T-helper 22 cell (primary cell): ENCODE measurements at places on chromosomes 12 and 14.

- DNase-seq: no peak
Measured at GRCh38 chr12:132481771-132482745, 7.9 kb upstream of the FBRSL1 start.

DNA sequence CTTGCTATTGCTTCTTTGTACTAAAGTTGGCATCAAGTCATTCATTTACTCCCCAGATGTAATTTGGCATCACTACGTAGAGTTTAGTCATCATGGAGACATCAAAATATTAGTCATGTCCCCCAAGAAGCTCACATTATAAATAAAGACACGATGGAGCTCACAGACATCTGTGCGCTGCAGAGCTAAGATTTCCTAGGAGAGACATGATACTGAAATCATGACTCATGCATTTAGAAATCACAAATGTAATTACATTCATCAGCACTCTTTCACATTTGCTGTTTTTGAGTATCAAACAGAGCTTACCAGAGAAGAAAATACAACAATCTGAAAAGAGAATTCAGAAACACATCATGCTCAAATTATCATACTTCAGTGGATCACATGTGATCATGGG lies 169.8 kb downstream of the LRIG3 start:
- DNase-seq: no peak

DNA sequence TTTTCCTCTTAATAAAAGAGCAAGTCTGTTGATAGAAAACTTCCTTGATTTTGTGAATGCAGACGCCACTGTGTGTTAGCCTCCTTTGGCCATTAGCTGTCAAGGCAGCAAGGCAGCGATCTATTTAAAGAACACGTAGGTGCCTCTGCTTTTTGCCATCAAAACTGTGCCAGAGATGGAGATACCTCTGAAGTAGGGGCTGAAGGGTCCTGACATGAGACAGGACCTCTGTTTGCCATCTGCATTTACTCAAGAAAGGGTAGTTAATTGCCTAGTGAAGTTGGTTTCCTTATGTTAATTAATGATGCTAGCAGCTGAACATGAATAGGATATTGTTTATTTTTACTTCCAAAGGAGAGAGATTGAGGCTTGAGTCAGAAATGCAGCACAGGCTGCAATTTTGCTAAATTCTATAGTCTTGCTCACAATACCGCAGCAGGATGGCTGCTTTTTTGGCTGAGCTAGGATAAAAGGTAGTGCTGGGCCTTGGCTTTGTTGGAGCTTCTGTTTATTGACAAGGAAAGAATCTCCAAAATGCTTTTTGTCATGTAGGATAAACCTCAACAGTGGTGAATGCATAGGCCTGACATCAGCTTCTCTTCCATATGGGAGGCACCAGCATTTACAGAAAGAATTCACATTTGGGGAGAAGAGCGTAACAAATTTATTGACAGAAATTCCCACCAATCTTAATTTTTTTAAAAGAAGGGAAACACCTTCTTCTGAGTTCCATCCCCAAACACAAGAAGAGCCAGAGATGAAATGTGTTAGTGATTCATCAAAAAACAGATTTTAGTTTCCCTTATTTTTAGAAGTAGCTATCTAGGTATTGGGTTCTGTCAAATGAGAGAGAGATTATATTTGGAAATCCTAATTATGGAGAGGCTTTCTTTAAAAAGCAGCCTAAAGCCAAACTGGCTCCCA lies 13.9 kb upstream of the RPH3A start:
- no peak for DNase-seq

GRCh38 chr14:92558319-92558718 lies 44.7 kb downstream of the RIN3 start:
- DNase-seq: no peak

- DNase-seq: no peak
Measured at GRCh38 chr12:129440278-129440677, 463.5 kb downstream of the TMEM132D start.

DNA sequence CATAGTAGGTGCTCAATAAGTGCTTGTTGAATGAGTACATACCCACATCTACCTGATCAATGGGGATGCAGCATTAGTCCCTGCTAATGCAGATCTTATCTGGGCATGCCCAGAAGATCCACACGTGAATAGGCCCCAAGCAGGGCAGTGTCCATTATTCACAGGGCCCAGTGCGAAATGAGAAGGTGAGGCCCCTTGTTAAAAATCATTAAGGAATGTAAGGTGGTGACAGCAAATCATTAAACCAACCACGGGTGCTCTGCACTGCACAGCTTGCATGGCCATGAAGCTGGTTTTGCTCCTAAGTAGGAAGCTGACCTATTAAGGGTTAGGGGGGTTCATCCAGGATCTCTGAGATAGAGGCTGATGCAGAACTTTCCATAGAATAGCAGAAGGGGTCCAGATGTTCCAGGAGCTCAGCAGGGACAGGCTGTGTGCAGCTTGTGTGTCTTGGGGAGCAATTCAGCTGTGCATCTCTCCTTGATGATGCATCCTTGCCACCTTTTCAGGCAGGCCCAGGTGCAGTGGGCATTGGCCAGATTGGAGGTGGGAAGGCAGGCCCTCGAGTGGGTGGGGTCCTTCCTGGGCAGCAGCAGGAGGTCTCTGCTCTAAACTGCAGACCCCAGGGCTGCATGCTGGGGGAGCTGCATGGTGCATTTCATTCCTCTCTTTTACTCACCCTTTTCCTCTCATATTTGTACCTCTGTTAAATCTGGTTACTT lies 231.3 kb upstream of the PWP1 start:
- DNase-seq: no peak
